ENCODE measurements at places on chromosomes 2 and 18.

- DNase-seq = no peak
Measured at GRCh38 chr2:24675338-24675737, 117.9 kb downstream of the PTRHD1 start.

DNA sequence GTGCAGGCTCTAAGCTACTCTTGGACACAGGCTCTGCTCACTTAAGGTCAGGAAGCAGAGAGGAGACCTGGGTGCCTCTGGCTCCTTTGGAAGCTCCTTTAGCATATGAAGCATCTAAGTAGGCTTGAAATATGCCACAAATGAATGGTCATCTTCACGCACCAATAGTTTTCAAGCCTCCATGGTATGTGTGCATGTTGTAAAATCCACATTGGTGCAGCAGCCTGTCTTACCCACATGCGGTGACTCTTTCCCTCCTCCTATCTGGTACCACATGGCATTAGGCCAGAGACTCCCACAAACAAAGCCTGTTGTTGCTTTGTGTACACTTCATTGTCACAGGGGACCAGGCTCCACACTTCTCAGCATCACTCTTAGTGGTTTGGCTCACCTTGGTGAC is 442.2 kb upstream of the RAB12 start:
- no peak for DNase-seq

DNA sequence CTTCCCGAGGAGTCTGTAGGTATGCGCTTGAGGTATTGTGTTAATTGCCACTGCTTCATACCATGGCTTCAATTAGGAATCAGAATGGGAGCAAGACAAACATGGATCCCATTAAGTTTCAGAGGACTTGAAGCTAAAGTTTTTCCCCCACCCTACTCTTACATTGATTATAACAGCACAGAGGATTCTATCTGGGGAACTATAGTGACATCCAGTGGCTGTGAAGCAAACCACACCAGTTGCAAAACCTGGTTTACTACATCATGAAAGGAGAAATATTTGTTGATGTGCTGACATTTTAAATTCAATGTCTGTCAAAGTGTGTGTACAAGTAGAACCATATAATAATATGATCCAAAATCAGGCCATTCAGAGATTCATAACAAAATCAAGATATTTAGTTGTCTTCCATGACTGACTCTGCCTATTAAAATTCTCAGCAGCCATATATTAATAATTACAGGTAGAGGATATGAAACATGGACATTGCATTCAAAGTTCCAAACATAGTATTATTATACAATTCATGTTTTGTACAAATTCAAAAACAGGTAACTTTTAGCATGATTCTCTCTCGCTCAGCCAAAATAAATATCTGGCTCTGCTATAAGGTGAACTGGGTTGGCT is 82.9 kb downstream of the GRB14 start:
- peak; percentile 82 for DNase-seq

- DNase-seq = no peak
Measured at GRCh38 chr2:108297436-108298141, 8.9 kb downstream of the SULT1C2 start.

GRCh38 chr2:190646780-190647522 is 1.9 kb upstream of the NAB1 start:
- DNase-seq = no peak

DNA sequence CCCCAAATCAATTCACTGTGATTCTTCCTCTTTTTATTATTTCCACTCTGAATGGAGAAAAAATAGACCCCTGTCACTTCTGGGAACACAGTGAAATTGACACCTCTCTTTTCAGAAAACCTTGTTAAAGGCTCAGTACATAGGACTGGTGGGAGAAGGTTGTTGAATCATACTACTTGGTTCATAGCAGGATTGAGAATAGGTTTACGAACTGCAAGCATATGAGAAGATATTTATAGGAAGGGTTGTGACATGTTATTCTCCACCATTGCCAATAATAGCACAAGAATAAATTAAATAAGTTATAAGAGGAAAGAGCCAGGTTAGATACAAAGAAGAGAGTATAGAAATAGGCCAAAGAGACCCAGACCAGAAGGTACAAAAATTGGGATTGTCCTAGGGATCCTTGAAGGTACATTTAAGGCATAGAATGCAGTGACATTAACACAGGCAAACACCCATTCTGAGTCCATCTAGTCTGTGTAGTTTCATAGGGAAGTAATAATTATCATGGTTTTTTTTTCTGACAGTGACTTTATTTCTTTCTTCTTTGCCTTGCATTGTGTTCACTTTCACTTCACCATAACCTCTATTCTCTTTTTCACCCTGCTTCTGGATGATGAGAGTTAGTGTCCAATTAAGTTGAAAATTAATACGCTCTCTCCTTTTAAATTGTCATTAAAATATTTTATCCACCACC is 21.8 kb upstream of the SERPINE2 start:
- DNase-seq = no peak

GRCh38 chr2:28648147-28648546 is 103.5 kb upstream of the PPP1CB start:
- no peak for DNase-seq

GRCh38 chr2:23497063-23497462 is 112.1 kb downstream of the KLHL29 start:
- DNase-seq = no peak

DNA sequence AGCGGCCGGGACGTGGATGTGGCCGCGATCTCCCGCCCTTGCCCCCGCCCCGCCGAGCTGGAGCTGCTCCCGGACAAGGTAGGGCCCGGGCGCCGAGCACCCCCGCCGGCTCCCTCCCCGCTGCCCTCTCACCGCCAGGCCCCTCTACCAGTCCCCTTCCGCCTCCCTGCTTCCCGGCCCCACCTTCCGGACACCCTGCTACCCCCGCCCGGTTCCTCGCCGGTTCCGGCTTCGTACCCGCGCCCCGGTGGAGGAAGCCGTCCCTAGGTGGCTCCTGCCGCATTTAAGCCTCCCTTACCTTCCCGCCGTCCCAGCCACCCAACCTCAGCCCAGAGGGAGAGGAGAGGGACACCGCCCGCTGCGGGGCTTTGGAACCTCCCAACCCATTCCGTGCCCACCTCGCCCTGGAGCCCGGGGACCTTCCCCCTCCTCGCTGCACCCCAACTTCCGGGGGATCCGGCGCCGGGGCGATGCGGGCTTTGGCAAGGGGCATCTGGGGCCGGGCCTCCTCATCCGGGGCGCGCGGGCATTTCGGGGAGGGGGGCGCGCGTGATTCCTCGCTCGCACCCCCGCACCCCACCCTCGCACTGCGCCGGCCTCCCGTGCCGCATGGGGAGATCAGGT is 475 bp downstream of the B3GNT2 start:
- DNase-seq = no peak

DNA sequence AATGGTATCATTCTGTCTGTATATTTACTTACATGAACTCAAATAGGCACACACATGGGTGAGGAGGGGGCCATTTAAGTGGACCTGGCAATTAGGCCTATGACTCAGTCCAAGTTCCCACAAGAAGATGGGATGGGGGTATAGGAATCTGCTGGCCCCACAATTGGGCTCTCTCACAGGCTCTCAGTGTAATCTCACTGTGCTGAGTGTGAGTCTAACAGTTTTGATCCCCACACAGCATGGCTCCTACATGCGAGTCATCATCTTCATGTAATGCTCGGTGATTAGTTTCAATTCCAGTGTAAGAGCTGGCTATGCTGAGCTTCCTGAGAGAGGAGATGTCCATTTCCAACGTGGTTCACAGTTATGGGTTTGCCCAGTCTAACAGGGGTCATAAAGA is 114.0 kb downstream of the GATA6 start:
- DNase-seq = no peak

GRCh38 chr18:31450409-31450808 is 2.9 kb downstream of the DSG3 start:
- no peak for DNase-seq

GRCh38 chr2:191247381-191248057 is 2.3 kb downstream of the MYO1B start:
- DNase-seq = no peak

GRCh38 chr2:162073888-162074631 is at the start of gene DPP4:
DPP4 (minus strand) TSS chr2:162074215; CDS start chr2:162073981, 234 bp downstream.
- no peak for DNase-seq

DNA sequence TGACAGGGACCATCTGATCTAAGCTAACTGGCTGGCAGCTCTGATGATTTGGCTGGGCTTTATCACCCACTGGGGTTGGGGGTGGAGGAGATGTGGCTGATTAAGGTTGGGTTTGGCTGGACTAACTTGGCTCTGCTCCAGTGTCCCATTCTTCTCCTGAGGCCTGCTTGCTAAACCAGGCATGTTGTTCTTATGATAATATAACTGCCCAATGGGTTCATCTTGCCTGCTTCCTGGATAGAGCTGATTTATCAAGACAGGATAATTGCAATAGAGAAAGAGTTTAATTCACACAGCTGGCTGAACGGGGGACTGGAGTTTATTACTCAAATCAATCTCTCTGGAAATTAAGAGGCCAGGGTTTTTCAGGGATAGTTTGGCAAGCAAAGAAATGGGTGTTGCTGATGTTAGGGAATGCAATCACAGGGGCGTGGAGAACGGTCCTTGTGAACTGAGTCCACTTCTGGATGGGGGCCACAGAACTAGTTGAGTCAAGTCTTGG is 150.4 kb downstream of the PTH2R start:
- DNase-seq = no peak

- DNase-seq = no peak
Measured at GRCh38 chr2:216159144-216159543, 50.0 kb downstream of the XRCC5 start.

GRCh38 chr2:8281950-8282857 is 399.7 kb upstream of the ID2 start:
- no peak for DNase-seq

GRCh38 chr2:178197791-178198190 is 3.5 kb downstream of the OSBPL6 start:
- no peak for DNase-seq

All from NCI-H2227 treated with DMSO at 0.1 percent for 48 hours (cell line).